Stimulated activated CD4-positive, alpha-beta T cell treated with anti-CD3 and anti-CD28 coated beads, Interleukin-1b, Interleukin-23, amount 100 ng/mL, for 1 hour (primary cell): ENCODE measurements at places on chromosomes 11 and 22.

- DNase-seq: no peak
Observed at GRCh38 chr11:57560146-57560545, 7.3 kb downstream of the UBE2L6 start.

DNA sequence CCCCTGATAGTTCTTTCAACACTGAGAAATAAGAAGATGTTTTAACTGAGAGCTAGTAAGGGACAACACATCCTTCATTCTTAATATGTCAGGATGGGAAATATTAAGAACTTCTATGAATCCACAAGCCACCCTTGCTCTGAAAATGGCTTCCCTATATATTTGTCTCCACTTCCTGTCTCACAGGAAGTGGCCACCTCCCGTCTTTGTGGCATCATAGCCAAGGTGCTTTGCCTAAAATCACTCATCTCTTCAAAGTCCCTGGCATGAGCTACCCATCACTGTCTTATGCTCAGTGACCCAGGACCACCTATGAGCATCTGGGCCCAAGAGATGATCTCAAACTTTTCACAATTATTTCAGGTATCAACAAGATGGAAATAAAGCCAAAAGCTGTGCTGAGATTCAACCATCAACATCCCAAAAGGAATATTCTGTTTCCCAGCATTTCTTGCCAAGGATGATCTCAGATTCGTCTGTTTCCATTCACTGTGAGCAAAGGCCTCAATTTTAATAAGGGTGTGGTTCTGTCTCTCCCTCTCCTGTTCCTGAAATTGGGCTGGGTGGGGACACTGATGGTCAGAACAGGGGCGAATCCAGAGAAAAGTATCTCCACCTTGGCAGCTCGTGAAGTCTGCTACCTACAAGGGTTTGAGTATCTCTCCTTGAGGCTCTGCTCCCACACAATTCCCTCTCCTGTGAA is 493.9 kb downstream of the MN1 start:
- no peak for DNase-seq

- DNase-seq: no peak
Observed at GRCh38 chr11:113789675-113790320, 10.2 kb downstream of the CLDN25 start.

- no peak for DNase-seq
Observed at GRCh38 chr11:15893080-15893492, 463.3 kb downstream of the SOX6 start.

DNA sequence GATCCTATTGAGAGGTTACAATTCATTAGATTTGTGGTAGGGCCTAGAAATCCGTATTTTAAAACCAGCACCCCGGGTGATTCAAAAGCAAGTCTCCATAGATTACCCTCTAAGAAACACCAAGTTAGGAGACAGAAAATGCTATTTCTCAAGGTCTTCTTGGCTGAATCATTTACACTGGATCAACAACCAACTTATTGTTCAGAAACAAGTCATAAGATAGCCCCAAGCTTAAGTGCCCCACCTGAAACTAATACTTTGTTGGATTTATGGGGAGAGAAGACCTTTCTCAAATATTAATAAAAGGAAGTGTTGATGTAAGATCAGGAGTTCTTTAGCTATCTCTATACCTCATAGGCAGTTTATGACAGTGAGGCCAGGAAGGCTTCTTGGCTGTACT is 345.2 kb downstream of the LARGE1 start:
- no peak for DNase-seq

- DNase-seq: no peak
Observed at GRCh38 chr11:1392111-1392510, 2.4 kb downstream of the BRSK2 start.

DNA sequence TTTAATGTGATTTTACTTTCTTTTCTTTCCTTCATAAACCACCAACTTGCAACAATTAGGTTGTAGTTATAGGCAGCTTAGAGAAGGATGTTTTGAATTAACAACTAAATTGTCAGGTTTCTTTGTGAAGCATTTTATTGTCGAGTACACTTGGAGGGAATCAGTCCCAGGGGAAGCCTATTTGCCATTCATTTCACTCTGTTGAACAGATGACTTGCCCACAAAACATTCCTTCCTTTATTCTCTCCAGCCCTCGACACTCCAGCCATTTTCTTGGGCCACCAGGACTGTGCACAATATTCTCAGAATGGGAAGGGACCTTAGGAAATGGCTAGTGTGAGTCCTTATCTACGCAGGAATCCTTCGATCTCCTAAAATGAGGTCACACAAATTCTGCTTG is 620.6 kb downstream of the SOX6 start:
- DNase-seq: no peak

GRCh38 chr11:35372565-35373283 is 46.6 kb downstream of the SLC1A2 start:
- no peak for DNase-seq

- DNase-seq: no peak
Observed at GRCh38 chr22:41177622-41178424, 27.3 kb upstream of the L3MBTL2 start.

GRCh38 chr11:100777736-100778135 is 90.6 kb downstream of the ARHGAP42 start:
- DNase-seq: no peak

DNA sequence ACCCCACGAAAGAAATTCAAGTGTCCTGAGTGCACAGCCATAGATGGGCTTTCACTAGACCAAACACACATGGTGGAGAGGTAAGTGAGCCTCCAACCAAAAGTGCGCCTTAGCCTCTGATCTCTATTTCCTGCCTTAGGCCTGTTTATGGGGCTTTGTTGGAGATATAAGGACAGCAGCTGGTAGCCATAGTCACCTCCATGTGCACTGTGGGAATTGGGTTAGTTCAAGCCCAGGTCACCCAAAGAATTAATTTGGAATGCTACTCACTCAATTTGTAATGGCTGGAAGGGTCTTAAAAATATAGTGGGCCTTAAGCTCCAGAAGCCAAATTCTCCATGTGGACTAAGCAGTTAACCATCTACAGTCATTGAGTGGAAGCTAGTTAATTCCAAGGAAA is 73.6 kb downstream of the ALX4 start:
- no peak for DNase-seq

DNA sequence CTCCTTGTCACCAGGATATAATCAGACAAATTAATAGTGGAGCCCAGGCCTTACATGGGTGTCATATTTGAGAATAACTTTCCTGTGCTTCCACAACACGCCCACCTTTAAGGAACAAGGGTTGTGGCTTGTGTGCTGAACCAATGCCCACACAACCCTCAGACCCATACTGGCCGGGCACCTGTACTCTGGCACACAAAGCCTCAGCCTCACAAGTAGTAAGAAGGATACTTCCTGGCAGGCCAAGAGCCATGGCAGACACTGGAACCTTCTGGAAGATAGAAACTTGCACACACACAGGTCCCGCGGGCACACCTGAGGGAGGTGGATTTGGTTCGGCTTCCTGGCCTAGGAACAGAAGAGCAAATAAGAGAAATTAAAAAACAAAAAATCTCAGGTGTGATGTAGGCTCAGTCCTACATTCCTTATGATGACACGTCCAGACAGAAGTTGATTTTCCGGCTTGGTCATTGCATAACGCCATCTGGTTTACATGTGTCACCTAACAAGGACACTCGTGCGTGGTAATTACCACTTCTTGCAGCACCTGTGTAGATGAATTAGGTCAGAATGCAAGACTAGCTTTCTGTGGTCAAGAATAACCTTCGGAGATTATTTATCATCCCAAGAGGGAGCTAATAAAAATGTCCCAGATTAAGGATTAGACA is 5.8 kb upstream of the BRD1 start:
- DNase-seq: no peak

DNA sequence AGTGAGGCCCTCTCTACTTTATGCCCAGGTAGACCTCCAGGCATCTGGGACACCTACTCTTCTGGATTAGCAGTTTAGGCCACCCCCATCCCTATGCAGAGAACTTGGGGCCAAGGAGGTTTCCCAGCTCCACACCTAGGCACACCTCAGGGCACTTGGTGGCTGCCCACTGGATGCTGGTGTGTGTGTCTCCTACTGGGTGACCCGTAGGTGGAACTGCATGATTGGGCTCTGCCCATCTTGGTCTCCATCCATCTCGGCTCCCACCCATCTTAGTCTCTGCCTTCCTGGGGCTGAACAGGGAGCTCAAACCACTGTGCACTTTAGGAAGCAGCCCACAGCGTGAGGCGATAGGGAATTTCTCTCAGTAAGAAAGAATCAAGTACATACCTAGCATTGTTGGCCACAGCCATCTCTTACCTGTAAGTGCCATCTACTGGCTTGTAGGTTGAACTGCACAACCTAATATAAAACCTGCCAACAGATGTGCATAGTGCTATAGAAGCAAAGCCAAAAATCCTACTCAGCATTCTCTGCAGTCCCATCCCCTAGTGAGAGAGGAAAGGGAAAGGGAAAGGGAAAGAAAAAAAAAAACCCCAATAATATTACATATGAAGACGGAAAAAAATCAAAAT is 61.6 kb upstream of the PTPN5 start:
- no peak for DNase-seq

GRCh38 chr11:44120169-44120568 is 24.7 kb downstream of the EXT2 start:
- DNase-seq: no peak

DNA sequence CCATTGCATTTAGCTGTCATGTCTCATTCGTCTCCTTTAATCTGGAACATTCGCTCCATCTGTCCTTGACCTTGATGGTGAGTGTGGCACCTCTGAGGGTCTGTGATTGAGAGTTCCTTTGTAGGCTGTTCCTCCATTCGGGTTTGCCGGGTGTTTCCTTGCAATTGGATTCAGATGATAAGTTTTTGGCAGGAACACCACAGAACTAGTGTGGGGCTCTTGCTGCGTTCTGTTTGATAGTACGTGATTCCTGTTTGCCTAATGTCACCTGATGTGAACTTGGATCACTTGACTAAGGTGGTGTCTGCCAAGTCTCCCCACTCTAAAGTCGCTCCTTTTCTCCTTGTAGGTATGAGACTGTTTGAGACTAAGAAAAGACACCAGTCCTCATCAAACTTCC is 109.7 kb upstream of the TMEM45B start:
- no peak for DNase-seq

- DNase-seq: no peak
Observed at GRCh38 chr11:130617001-130617400, 168.6 kb downstream of the ADAMTS15 start.

- DNase-seq: no peak
Observed at GRCh38 chr11:43952401-43953342, 10.2 kb downstream of the C11orf96 start.

- DNase-seq: no peak
Observed at GRCh38 chr11:133399294-133399693, 133.0 kb downstream of the OPCML start.

DNA sequence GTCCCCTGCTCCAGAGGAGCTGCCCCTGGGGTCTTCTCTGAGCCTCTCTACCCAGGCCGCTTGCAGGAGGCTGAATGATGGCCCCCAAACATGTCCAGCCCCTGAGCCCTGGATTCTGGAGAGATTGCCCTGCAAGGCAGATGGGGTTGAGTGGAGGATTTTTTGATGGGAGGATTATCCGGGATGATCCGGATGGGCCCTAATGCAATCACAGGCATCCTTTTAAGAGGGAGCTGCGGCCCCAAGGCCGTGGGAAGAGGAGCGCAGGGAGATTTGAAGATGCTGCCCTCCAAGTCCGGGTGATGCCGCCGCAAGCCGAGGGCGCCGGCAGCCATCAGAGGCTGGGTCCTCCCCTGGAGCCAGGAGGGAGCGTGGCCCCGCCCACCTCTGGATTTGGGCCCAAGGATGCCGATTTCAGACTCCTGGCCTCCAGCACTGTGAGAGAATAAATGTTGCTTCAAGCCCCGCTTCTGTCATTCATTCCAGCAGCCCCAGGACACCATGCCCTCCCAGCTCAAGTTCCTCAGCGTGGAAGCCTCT is 66.0 kb downstream of the WNT7B start:
- no peak for DNase-seq

DNA sequence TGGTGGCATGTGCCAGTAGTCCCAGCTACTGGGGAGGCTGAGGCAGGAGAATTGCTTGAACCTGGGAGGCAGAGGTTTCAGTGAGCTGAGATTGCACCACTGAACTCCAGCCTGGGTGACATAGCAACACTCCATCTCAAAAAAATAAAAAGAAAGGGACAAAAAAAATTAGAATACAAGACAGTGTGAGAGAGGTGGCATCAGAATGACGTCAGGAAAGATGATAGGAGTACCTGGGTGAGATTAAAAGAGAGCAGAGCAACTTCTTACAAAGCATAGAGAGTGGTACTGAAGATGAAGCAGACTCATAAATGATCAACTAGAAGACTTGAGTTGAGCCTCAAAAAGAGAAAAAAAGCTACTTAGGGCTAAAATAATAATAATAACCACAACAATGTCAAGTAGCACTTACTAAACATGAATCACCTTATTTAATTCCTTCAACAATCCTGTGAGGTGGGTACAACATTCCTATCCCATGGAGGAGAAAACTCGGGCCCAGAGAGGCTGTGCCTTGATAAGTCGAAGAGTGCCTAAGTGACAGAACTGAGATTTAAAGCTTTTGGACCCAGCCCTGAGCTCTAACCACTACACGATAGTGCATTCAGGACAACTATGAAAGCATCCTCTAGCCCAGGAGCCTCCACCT is 5.2 kb upstream of the SLN start:
- DNase-seq: no peak

- DNase-seq: no peak
Observed at GRCh38 chr11:18768472-18768901, 23.1 kb downstream of the PTPN5 start.

DNA sequence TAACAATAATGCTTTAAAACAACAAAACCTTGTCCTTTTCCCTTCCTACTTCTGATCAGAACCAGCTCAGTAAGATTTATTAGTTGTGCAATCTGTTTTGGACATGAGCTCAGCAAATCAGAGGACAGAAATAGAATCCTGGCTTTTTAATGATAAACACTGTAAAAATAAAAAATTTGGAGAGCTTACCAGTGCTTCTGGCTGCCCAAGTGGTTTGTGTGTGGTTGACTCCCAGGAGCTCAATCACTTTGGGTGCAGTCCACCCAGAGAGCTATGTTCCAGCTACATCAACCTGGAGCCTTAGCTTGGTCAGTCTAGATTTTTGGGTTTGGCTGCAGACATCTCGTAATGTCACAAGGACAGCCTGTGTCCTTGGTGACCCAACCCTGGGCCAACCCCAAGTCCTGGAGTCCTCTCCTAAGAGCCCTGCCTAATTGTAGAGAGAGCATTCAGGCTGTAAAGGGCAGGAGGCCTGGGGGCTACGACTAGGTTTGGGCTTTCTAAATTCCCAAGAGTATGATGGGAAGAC is 28.5 kb downstream of the CD44 start:
- no peak for DNase-seq

GRCh38 chr11:113831314-113831713 is 44.1 kb downstream of the USP28 start:
- DNase-seq: no peak

GRCh38 chr11:84264066-84264465 is 977.9 kb upstream of the CCDC90B start:
- DNase-seq: no peak

DNA sequence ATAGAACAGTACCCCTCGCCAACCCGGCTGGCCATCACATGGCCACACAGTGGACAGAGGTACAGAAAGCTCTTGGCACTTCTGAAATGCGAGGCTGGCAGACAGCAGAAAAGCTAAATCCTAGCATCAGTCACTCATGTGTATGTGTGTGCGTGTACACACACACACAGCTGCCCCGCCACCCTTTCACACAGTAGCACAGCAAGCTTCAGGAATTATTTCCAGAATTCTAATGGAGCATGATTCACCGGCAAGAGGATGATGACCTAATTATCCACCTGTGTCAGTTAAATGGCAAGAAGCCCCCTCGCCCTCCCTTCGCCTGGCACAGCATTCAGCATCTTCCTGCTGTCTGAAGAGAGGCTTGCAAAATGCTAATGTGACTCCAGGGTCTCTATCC is 336.0 kb downstream of the SHANK2 start:
- no peak for DNase-seq

GRCh38 chr22:29142116-29142515 is 63.6 kb upstream of the EMID1 start:
- DNase-seq: no peak

- no peak for DNase-seq
Observed at GRCh38 chr22:44424359-44424682, 73.7 kb downstream of the RTL6 start.
